Anterior cingulate cortex (tissue), 58 donors: ENCODE measurements at places on chromosomes 11 and 22.

DNA sequence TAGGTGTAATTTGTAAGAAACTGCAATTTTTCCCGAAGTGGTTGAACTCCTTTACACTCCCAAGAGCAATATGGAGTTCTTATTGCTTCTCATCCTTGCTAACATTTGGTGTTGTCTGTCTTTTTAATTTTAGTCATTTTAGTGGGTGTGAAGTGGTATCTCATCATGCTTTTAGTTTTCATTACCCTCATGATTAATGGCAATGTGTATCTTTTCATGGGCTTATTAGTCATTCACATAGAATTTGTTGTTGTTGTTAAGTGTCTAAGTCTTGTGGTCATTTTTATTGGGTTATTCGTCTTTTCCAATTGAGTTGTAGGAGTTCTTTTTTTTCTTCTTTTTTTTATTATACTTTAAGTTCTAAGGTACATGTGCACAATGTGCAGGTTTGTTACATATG lies 238.3 kb upstream of the SESN3 start:
- DNase-seq: no peak

DNA sequence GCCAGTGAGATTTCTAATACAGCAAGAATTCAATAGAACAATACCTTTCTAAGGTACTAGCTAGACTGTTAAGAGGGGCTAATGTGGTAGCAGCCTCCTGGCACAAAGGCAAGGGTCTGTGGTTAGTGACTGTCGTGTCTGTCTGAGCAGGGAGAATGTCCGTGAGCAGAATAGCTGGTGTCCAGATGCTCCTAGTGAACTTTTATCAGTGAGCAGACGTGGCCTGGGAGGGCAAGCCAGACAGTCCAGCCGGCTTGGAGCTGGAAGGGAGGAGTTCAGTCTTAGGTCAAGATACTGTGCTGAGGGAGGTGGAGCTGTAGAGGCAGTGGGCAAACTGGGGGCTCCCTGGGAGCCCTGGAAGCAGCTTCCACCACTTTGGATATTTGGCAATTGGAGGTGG lies 138.6 kb downstream of the TEAD1 start:
- DNase-seq: no peak

GRCh38 chr11:109914038-109914437 lies 179.2 kb upstream of the ZC3H12C start:
- DNase-seq: no peak

DNA sequence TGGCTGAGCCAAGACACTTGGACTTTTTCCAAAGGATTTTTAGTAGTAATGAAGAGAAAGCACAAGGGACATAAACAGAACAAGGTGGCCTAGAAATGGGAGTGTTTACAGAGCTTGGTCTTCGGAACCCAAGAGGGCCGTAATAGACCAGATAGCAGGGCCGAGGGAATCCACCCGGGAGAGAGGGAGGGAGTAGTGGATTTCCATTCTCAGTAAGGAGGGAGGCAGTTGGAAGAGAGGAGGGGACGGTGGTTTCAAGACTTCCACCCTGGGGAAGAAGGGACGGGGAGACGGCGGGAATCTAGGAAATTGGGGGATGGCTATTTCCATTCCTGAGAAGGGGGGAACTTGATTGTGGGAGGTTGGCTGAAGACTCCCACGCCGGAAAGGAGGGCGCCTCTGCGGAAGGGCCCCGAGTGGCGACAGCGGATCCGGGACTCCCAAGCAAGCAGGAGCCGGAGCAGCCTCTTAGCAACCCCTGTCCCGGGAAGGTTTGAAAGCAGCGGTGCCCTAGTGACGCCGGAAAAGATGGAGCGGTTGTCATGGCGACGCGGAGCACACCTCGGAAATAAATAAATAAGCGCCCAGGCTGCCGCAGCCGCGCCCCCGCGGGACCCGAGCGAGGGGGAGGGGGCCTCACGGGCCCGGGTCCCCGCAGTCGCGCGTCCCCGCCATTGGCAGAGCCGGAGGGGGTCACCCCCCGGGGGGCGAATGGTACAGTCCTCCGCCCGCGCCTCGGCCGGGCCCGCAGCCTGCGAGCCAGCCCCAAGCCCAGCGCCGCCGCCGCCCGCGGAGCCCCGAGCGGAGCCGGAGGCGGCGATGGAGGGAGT lies 31.6 kb downstream of the EIF3F start:
- DNase-seq: peak; percentile 57

DNA sequence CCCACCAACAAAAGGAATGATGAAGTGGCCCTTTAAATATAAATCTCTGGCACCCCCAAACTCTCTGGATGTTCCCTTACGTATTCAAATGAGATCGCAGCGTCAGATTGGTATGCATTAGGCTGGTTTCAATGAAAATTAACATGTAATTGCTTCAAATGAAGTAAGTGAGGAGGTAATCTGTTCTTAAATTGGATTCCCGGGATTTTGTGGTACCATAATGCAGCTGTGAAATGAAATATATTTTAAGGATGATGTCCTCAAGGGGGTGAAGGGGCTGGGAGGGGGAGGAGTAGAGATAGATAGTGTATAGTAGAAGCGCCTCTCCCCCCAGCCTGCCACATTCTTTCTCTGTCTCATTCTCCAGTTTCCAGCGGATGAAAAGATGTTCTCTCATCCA lies 748.2 kb downstream of the NTM start:
- DNase-seq: no peak

- DNase-seq: no peak
Observed at GRCh38 chr11:95299078-95299679, 68.2 kb upstream of the SESN3 start.

- no peak for DNase-seq
Observed at GRCh38 chr11:111067994-111068393, 177.5 kb upstream of the POU2AF2 start.

GRCh38 chr22:43669190-43669589 lies 142.9 kb downstream of the EFCAB6 start:
- DNase-seq: no peak

DNA sequence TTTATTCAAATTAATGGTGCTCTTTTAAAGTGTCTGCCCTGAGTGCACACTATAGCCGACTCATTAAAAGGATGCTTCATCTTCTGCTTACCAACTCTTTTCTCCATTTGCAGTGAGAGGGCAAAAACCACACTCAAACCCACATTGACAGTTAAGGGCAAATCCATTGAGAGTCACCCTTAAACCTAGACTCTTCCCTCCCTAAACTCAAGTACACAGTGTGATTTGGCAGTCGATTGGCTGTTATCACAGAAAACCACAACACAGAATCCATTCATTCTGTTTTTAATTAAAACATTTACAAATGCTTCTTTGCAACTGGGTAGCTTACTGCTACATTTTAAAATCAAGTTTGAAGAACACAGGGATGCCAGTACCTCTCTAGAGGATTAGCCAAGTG lies 120.0 kb downstream of the CADM1 start:
- no peak for DNase-seq

DNA sequence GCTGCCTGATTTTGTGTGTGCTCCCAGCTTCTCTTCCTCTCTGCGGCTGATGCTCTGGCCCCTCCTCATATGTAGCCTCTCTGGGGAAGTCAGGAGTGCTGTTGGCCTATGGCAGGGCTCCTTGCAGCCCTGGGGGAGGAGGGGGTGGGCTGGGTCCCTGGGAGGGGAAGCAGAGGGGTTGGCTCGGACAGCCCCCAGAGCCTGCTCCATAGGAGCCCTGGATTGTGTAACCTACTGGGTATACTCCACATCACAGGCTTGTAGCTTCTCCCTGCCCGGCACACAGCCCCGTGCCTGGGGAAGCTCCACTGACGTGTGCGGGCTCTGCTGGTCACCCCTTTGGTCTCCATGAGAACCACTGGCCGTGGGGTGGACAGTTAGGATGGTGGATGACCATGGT lies 113.8 kb downstream of the ST3GAL4 start:
- DNase-seq: no peak

DNA sequence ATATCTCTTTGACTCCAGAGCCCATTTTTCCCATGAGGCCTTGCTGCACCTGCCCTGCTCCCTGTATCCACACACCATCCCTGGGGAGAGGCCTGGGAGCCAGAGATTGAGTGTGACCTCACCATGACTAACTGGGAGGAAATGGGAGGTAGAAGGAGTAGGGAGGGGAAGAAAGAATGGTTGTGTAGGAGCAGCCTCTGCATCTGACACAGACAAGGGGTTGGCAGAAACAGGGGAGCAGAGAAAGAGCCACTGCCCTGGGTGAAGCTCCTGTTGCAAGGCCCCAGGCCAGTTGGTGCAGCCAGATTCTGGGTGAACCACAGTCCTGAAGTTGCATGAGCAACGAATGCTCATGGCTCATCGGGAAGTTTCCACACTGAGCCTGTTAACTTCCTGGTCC lies 32.4 kb downstream of the POU2F3 start:
- no peak for DNase-seq

DNA sequence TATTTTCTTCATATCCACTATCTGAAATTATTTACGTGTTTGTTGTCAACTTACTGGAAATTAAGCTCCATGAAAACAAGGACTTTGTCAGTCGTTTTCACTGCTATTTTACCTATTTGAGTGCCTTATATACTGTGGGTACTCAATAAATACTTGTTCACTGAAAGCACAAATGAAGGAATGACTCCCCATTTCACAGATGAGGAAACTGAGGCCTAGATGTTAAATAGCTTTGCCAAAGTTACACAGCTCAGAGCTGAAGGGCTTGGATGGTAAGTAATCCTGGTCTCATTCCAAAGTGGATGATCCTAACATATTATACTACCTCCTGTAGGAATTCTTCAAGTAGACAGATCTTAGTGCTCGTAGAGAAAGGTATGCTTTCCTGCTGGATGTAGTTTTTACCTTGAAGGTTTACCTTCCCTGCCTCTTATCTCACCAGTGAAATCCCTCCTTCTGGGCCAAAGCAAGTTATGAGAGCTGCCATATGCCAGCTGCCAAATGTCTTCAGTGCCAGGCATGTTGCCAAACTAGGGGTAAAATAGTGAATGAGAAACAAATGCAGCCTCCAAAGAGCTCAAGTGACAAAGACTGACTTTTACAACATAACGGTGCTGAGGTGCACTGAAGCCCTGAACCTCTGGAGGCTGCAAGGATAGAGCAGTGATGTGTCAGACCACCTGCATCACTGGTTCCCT lies 129.7 kb downstream of the TRIM44 start:
- no peak for DNase-seq

GRCh38 chr22:50233223-50233622 lies 11.6 kb downstream of the TUBGCP6 start:
- no peak for DNase-seq

DNA sequence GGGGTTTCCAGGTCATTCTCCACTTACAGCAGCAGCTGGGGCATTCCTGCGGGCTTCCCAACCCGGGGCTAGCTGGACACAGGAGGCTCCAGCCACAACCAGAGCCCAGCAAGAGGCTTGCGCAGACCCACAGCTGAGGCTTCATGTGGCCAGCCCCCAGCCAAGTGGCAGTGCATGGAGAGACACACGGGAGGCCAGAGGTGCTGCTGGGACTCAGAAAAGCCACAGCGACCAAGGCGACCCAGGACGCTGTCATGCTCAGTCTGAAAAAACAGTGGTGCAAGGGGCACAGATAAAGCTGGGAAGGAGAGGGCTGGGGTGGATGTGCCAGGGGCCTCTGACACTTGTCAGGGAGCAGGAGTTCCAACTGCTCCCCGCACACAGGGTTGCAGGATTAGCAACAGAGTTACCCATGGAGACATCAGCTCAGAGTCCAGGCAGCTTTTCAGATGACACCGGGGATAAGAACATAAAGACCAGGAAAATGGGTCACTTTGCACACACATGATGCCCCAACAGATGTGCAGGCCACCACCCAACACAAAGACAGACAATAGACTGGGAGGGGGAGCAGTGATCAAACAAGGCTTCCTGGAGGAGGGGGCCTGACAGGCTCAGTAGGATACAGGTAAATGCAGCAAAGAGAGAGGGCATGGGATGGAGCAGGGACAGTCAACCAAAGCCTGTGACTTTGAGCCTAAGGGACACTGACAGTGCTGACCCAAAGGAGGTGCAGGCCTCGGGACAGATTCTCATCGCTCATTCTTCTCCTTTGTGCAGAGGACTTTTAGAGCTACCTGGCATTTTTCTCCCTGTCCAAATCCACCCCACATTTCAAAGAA lies 6.9 kb upstream of the NEAT1 start:
- DNase-seq: no peak

GRCh38 chr11:76890329-76890728 lies 29.6 kb downstream of the ACER3 start:
- no peak for DNase-seq

GRCh38 chr11:1459219-1459575 lies 27.4 kb downstream of the MOB2 start:
- DNase-seq: no peak

GRCh38 chr11:83649528-83649855 lies 363.3 kb upstream of the CCDC90B start:
- DNase-seq: no peak

- DNase-seq: no peak
Observed at GRCh38 chr11:130212431-130212961, 52.9 kb downstream of the ST14 start.

- no peak for DNase-seq
Observed at GRCh38 chr22:49266561-49267519, 560.8 kb downstream of the BRD1 start.

DNA sequence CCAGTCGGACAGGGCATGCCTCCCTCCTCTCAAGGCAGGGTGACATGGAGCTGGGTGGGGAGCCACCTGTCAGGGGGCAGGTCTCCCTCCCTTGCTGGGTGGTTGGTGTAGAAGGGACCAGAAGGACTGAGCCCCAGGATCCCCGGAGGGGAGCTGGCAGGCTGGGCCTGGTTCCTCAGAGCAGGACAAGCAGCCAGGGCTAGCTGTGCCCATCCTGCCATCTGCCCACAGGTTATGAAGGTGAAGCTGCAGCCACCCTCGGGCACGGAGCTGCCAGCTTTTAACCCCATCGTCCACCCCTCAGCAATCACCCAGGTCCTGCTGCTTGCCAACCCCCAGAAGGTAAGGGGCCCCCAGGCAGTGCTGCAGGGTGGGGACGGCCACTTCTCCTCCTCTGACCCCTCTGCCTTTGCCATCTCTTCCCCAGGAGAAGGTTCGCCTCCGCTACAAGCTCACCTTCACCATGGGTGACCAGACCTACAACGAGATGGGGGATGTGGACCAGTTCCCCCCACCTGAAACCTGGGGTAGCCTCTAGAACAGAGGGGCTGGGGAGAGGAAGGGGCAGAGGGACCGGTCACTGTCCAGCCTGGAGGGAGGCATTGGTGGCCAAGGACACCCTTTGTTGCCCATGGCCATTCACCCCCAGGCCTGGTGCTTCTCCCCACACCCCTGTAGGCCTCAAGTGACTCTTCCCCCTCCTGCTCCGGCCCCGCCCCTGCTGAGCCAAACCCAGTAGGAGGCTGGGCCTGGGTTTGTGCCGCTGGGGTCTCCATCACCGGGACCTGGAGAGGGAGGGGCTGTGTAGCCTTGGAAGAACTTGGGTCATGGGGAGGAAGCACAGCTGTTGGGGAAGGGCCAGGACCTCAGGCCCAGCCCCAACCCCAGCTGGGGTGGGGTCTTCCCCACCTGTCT lies 7.0 kb upstream of the SH3BP1 start:
- no peak for DNase-seq

- DNase-seq: peak; percentile 98
Observed at GRCh38 chr11:62591448-62592145, at the start of gene TUT1. TSS of gene TUT1 (minus strand) at chr11:62591523. CDS start at chr11:62591485, 38 bp downstream.

DNA sequence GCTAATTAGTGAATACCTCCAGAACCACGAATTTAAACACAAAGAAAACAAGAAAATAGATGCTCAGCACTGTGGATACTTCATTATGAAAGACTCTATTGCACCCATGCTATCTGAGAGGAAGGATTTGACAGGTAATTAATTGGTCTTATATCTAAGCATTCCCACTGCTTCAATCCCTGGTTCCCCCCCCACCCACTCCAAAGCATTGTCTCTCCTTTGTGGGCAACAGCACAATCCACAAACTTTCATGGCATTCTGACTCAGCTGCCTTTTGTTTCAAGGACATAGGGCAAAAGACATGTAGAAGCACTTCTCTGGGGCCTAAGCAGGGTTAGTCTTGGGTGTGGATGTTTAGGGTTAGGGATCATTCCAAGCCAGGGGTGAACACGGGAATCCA lies 551.4 kb downstream of the BUD13 start:
- DNase-seq: no peak

GRCh38 chr11:128759597-128759996 lies 65.7 kb downstream of the FLI1 start:
- DNase-seq: no peak
